ENCODE measurements at places on chromosomes 11 and 22. TPM values are rescaled to one million over a fixed set of nuclear protein-coding genes. Genes with fewer than 3 reads are reported as not detected.

DNA sequence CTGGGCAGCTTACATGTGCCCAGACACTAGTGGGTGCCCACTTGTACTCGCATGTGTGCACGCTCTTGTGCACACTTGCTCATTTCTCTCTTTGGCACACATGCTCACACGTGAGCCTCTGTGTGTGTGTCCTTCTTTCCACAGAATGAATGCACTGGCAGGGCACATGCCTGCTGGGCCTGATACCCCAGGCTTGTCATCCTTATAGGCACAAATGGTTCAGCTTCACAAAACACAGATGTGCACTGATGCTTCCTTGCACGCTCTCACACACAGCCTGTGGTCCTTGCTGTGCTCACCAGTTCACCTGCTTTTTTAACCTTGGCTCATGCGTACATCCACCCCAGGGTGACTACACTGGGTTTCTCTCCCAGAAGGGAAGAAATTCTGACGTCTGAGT is 174.8 kb downstream of the BUD13 start:
- H3K36me3 ChIP-seq: no peaks in the 10 kb centered on the region
- H3K27me3 ChIP-seq: no peaks in the 10 kb centered on the region
- no peak for DNase-seq
- no peaks in the 10 kb centered on the region for H3K4me1 ChIP-seq

DNA sequence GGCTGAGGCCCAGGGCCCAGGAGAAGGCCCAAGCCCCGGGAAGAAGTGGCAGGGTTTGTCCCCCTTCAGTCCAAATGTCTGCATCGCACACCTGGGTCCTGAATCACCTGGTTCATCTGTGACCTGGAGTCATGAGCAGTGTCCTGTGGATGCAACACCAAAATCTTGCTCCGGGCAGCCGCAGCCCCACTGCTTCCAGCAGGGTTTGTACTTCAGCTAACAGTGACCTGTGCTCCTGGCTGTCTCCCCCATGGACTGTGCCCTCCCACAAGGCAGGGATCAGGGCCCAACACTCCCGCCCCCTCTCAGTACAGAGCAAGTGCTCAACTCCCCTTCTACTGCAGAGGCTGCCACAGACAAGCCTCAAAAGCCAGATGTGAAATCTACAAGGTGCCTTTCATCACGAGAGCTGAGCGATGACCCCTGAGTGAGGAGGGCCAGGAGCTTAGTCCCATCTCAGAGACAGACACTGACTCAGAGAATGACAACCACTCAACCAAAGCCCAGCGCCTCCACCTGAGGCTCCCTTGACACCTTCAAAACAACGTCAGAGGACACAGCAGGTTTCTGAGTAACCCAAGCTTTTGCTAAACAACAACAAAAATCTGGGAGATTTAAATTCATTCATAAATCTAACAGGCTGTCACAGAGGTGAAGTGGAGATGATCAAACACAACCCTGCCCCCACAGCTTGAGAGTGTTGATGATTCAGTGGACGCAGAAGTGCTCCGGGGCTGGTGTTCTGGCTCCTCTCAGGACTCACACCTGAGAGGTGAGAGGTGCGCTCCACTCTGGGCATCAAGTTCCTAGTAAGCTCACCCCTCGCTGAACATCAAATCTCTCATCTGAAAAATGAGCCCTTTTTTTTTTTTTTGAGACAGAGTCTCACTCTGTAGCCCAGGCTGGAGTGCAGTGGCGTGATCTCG is 3.4 kb downstream of the KIAA0930 start:
- no peaks in the 10 kb centered on the region for H3K27me3 ChIP-seq
- no peaks in the 10 kb centered on the region for H3K36me3 ChIP-seq
- no peak overlapping the region for H3K27ac ChIP-seq
- H3K4me3 ChIP-seq: no peak overlapping the region

- H3K4me3 ChIP-seq: no peak overlapping the region
- no peaks in the 10 kb centered on the region for H3K36me3 ChIP-seq
- no peak overlapping the region for H3K27ac ChIP-seq
- H3K4me1 ChIP-seq: no peaks in the 10 kb centered on the region
- no peak for DNase-seq
These were observed 858 bp upstream of the APOBEC3A start for GRCh38 chr22:38956551-38956950.

- H3K4me3 ChIP-seq: peak overlapping the region; percentile 62
- no peaks in the 10 kb centered on the region for H3K36me3 ChIP-seq
- no peak for DNase-seq
- peaks cover 14% of the 10 kb centered on the region for H3K4me1 ChIP-seq
- H3K27ac ChIP-seq: no peak overlapping the region
- no peaks in the 10 kb centered on the region for H3K27me3 ChIP-seq
These were observed 741 bp upstream of the NAV2 start for GRCh38 chr11:19711911-19712280.

DNA sequence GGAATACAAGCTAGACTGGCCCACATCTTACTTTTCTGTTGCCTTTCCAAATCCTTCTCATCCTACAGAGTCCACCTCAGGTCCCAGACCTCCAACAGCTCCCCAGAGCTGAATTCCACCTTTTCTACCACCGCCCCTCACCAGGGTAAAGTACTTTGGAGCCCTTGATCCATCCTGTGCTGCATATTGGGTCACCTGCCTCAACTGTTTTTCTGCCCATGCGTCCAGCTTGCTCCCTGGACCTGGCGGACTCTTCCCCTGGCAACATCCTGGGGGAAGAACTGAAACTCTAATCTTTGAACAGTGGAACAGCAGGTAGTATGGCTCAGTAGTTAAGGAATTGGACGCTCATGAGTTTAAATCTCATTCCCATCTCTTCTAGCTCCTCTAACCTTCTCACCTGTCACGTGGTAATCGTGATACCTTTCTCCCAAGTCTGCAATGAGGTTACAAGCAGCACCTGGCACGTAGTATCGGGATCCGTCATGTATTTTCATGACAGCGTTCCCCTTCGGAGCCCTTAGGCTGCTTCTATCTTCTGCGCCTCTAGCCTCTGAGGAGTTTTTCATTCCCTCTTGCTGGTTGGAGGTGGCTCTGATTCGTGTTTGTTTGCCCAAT is 98.1 kb downstream of the CEP164 start:
- H3K27ac ChIP-seq: no peak overlapping the region
- peaks cover 9% of the 10 kb centered on the region for H3K4me1 ChIP-seq
- DNase-seq: no peak
- no peaks in the 10 kb centered on the region for H3K36me3 ChIP-seq
- no peaks in the 10 kb centered on the region for H3K27me3 ChIP-seq

DNA sequence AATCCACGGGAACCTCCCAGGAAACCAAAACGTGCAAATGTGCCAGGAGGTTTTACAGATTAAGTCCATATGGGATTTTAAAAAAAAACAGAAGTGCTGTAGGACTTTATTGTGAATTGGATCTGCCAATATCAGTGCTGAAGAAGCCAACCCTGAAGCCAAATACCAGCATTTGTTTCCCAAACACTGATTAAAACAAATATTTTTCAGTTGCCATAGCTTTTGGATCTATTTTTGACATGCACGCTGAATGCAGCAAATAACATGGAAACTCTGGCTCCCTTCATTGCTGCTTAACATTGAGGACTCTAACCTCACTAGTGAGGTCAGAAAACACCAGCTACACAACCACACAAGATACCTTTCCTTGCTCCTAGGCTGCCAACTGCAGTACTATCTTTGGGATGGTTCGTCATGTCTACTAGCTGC is 28.4 kb upstream of the SIK2 start:
- no peak overlapping the region for H3K27ac ChIP-seq
- H3K36me3 ChIP-seq: no peaks in the 10 kb centered on the region
- no peaks in the 10 kb centered on the region for H3K27me3 ChIP-seq
- DNase-seq: peak; percentile 70
- H3K4me3 ChIP-seq: peak overlapping the region; percentile 29

OR52N4 gene
- not detected for total RNA-seq

DNA sequence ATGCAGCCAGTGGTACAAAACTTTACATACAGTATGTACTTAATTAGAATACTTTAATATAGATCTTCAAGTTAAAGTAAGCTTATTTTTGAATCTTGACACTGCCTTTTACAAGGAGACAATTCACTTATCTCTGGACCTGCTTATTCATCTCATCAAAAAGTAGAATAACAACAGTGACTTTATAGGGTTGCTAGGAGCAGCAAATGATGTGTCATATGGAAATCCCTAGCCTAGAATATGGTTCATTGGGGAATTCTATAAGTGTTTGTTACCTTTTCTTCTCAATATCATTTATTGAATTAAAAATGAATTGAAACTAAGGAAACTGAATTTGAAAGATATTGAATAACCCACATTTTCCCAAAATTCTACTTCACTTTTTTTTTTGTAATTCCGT is 45.0 kb upstream of the FIBIN start:
- H3K4me1 ChIP-seq: no peaks in the 10 kb centered on the region
- H3K4me3 ChIP-seq: no peak overlapping the region

OR51B6 gene
- total RNA-seq: not detected

GRCh38 chr22:48600171-48600570 is 1227.5 kb downstream of the BRD1 start:
- H3K27ac ChIP-seq: no peak overlapping the region
- H3K36me3 ChIP-seq: no peaks in the 10 kb centered on the region
- no peaks in the 10 kb centered on the region for H3K27me3 ChIP-seq
- DNase-seq: no peak
- H3K4me3 ChIP-seq: no peak overlapping the region

- H3K4me1 ChIP-seq: peaks cover 31% of the 10 kb centered on the region
- no peaks in the 10 kb centered on the region for H3K27me3 ChIP-seq
- H3K4me3 ChIP-seq: no peak overlapping the region
- H3K36me3 ChIP-seq: no peaks in the 10 kb centered on the region
- no peak for DNase-seq
These were observed 39.9 kb downstream of the CLPB start for GRCh38 chr11:72394416-72394815.

DNA sequence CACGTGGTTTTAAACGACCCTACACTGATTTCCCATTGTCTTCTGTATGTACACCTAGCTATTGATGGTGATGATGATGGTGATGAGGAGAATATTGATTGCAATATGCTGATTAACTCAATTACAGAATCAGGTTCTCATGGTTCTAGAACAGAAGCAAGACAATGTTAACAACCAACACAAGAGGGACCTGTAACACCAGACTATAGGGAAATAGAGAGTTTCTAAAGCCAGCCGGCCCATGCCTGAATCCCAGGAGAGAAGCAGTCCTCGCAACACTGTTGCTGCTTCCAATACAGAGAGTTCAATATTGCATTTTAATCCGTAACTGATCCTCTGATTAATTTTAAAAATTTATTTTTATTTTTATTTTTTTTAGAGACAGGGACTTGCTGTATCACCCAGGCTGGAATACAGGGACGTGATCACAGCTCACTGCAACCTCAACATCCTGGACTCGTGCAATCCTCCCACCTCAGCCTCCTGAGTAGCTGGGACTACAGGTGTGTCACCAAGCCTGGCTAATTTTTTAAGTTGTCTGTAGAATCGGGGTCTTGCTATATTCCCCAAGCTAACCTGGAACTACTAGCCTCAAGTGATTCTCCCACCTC is 22.2 kb upstream of the UBASH3B start:
- no peaks in the 10 kb centered on the region for H3K4me1 ChIP-seq
- peak; percentile 54 for DNase-seq
- no peaks in the 10 kb centered on the region for H3K27me3 ChIP-seq
- no peaks in the 10 kb centered on the region for H3K36me3 ChIP-seq
- H3K4me3 ChIP-seq: no peak overlapping the region
- no peak overlapping the region for H3K27ac ChIP-seq

ARAP1 gene
- 76.1 TPM for total RNA-seq

GRCh38 chr11:45578316-45578715 is 87.1 kb downstream of the CHST1 start:
- H3K27me3 ChIP-seq: no peaks in the 10 kb centered on the region
- H3K4me1 ChIP-seq: no peaks in the 10 kb centered on the region
- H3K36me3 ChIP-seq: no peaks in the 10 kb centered on the region
- peak; percentile 53 for DNase-seq
- H3K27ac ChIP-seq: no peak overlapping the region

DNA sequence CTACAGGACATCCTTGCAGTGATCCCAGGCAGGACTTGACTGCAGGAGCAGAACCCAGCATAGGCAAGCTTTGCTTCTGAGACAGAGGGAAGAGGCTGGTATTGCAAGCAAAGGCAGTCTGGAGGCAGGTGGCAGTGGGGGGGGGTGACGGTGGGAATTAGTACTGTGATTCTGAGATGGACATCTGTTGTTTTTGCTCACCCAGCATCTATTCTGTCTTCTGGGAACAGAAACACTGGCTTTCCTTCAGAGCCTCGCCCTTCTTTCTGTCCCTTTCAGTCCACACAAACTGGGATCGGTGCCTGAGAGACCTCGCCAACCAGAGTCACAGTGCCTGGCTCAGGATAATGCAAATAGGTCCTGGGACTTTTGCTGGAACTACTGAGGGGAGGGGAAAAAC is 31.2 kb upstream of the RASL10A start:
- H3K36me3 ChIP-seq: peaks cover 24% of the 10 kb centered on the region
- no peak overlapping the region for H3K4me3 ChIP-seq
- H3K27me3 ChIP-seq: no peaks in the 10 kb centered on the region

LRRC4C gene
- total RNA-seq: not detected

DNA sequence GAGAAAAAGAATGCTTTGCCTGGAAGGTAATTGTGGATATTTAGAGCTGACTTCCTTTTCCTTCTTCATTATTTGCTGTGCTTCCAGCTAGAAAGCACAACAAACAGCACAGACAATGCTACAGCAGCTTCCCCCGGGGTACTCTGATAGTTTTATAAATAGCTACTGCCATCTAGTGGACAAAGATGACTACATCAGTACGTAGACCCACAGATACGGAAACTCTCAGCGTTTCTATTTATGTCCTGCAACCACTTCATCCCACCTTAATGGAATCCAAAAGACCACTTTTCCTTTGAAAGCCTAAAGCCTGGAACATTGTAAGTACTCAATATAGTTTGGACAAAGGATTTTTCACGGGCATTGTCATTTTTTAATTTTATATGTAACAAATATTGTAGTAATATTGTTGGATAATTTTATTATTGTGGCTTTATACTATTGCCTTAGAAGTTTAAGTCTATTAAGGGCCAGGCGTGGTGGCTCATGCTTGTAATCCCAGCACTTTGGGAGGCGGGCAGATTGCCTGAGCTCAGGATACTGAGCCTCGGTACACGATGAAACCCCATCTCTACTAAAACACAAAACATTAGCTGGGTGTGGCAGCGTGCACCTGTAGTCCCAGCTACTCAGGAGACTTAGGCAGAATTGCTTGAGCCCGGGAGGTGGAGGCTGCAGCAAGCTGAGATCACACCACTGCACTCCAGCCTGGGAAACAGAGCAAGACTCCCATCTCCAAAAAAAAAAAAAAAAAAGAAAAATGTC is 7.5 kb downstream of the HSPA8 start:
- no peak overlapping the region for H3K4me3 ChIP-seq
- H3K27me3 ChIP-seq: no peaks in the 10 kb centered on the region
- DNase-seq: peak; percentile 86

CDC45 gene
- total RNA-seq: 28.1 TPM

DUSP8 gene
- not detected for total RNA-seq

DNA sequence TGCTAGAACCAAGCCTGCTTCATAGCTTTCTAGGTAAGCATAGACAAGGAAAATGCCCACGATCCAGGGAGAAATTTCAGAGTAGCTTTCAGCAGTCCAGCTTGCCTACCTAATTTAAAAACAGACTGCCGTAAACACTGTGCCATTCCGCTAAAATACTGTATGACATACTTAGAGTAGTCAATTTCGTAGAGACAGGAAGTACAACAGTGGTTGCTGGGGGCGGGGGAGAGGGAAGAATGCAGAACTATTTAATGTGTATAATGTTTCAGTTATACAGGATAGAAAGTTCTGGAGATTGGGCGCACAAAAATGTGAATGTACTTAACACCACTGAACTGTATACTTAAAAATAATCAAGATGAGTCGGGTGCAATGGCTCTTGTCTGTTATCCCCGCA is 56.7 kb downstream of the C11orf58 start:
- no peak overlapping the region for H3K27ac ChIP-seq
- no peaks in the 10 kb centered on the region for H3K36me3 ChIP-seq
- H3K4me1 ChIP-seq: no peaks in the 10 kb centered on the region
- H3K4me3 ChIP-seq: no peak overlapping the region

Data from Karpas-422 (cell line).